ENCODE measurements at places on chromosomes 5 and 9. TPM values are rescaled to one million over a fixed set of nuclear protein-coding genes. Genes with fewer than 3 reads are reported as not detected.
A peak's percentile ranks its signal among the peaks of the same experiment; 100 is the strongest.

DNA sequence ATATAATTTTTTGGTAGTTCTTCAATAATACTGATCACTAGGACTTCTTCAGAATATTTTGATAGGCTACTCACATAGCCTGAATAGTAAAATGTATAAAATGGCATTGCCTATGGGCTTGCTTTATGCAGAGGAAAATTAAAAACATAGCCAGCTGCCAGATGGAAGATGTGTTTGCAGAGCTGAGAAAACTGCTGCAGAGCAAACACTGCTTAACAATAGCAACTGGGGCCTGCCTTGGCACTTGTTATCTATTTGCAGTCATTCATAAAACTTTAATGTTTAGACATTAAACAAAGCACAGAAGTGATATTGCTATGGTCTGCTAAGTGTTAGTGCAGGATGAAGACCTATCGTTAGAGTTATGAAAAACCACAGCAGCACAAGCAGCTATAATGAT is 151.5 kb upstream of the SMC2 start:
- DNase-seq, result no peak

- DNase-seq, result no peak
Observed at GRCh38 chr5:102911973-102912372, 156.9 kb downstream of the PAM start.

DNA sequence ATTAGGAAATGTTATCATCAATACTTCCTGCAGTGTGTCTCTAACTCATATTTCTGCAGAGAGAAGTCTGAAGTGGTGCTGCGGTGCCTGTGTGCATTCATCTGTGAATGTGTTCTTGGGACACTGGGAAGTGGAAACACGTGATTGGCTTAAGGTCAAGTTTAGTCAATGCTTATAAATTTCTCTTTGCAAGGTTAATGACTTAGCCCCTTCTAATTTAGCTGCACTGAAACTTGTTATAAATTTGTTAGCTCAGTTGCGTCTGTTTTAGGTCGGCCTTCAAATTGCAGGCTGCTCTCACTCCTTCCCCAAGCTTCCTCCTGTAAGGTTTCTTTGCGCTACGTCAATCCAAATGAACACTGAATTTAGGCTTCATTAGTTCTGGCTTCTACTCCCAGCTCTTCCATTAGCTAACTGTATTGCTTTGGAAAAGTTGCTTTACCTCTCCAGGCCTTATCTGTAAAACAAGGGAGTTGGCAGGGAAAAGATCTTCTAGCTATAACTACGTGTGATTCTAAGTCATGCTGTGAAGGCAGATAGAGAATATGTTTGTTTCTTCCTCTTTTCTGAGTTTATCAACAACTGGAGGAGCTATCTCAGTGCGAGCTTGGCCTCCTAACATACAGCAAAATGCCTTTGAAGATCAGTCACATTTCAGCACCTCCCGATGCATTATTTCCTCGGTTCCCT is 341.8 kb downstream of the NFIB start:
- DNase-seq, result no peak

DNA sequence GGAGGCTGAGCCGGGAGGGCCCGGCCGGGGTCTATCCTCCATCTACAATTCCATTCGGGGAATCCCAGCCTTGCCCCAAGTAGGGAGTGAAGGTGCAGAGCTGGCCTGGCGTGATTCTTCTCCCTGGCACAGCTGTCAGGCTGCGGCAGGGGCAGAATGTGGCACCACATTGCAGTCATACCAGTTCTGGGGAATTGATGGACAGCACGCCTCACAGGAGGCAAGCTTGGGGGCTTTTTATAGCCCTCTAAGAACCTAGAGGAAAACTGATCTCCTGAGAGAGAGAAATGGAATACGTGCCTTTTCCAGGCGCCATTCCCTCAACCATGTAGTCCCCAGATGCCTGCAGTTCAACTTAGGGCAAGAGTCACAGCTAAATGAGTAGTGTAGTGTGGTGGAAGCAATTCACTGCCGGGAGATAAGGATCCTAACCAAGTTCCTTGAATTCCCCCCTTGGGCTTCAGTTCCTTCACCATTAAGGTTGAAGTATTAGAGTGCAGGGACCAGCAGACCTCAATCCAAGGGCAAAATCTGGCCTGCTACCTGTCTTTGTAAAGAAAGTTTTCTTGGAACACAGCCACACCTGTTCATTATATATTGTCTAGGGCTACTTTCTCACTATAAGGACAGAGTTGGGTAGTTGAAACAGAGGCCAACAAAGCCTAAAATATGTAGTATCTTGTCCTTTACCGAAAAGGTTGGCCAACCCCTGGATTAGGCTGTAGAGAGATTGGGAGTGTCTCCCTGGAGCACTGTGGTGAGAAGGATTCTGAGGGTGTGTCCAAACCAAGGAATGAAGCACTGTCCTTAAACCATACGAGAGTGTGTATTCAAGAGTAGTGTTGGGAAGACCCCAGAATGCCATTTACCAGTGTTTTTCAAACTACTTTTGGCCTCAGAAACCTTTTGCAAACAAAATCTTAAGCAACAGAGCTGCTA is 10.6 kb downstream of the AFAP1L1 start:
- DNase-seq, result no peak

- no peak for DNase-seq
Observed at GRCh38 chr5:1728846-1729245, 70.8 kb downstream of the MRPL36 start.

DNA sequence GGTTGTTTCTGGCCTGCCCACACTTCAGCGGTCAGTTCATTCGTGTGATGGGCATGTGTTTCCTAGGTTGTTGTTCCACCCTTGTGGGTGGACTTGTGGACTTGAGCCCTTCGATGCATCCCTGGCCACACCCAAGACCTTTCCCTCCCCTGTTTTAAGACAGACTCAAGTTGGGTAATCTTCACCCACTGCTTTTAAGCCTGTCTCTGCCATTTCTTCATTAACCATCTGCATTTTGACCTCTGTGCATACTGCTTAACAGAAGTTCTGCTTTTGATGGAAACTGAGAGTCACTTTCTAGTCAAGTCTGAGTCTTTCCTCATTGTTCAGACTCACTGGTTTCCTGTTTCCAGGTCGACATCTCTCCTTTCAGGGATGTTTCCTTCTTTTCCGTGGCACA is 233.7 kb downstream of the ARHGEF28 start:
- no peak for DNase-seq

DNA sequence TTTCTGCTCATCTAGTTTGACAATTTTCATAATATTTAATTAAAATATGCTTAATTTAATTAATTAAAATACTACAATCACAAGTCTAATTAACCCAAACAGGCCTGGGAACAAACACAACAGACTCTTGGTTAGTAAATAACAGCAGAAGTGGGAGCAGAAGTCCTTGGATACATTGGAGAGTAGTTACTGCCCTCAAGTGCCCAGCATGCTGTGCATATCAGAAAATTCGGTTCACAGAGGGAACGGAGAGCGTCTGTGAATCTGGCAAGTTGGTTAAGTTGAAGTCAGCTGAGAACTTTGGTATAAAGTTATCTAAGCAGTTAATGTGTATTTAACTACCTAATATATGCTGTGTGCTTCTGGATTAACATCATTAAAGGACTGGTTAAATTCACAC is 87.0 kb upstream of the ATG10 start:
- no peak for DNase-seq

GRCh38 chr9:20139763-20140290 is 351.0 kb upstream of the SLC24A2 start:
- no peak for DNase-seq

GRCh38 chr9:103789686-103790085 is 304.4 kb upstream of the SMC2 start:
- peak; percentile 7 for DNase-seq

- no peak for DNase-seq
Observed at GRCh38 chr5:159319363-159319762, 10.9 kb downstream of the IL12B start.

GRCh38 chr9:11135851-11136250 is 523.0 kb upstream of the PTPRD start:
- DNase-seq, result no peak

- DNase-seq, result no peak
Observed at GRCh38 chr5:65229841-65230240, 251.9 kb downstream of the ADAMTS6 start.

DNA sequence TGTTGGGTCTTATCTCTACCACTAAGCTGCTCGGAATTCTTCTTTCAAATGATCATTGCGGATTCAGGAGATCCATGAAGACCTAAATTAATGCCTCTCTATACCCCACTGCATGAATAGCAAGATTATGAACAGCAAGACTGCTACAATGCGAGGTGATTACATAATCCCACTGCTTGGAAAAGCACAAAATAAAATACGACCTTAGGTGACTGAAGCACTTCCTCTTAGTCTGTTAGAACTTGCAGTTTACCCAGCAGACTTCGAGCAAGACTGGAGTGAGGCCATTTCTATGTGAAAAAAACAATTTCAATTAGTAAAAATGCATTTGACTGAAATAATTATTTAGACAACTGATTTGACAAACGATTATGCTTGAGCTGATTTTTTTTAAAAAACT is 59.8 kb downstream of the SH3RF2 start:
- no peak for DNase-seq

DNA sequence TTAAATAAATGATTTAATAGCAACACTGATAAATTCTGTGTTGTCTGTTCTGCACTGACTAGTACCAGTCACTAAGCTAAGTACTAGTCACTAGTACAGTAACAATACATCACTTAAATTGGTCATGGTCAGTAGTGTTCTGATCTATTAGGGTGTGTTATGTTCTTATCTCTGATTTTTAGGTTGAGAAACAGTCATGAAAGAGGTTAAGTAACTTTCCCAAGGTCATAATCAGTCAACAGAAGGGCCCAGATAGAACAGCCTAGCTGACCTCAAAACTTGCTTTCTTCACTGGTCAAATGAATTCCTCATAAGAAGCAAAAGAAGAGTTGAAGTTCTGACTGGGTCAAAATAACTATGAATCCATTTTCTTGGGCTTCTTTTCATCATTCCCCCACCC is 1492.7 kb downstream of the MAT2B start:
- DNase-seq, result no peak

DNA sequence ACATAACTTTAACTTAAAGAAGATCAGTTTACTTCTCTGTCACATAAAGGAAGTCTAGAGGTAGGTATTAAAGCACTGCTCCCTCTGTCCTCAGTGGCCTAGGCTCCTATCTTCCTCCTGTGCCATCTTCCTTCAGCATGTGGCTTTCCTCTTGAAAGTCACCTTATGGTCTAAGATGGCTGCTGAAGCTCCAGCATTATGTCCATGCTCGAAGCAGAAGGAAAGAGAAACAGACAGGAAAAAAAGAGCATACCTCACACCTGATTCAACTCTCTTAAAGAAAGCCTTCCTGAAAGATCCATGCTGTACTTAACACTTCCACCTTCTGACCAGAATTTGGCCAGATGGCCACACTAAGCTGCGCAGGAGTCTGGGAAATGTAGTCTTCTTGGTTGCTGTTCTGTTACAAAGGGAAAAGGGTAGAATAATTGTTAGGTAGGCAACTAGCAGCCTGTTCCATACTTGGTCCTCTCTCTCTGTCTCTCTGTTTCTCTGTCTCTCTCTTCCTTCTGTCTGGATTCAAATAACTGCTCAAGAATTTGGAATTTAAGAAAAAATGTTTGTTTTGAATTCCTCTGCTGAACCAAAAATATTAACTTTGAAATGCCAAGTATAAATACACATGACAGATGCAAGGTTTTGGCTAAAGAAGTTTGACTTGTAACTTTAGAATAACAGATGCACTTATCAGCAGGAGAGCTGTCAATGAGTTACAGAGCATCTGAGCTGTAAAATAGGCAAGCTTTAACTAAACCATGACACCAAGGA is 16.0 kb downstream of the TMEM174 start:
- peak; percentile 7 for DNase-seq

- DNase-seq, result no peak
Observed at GRCh38 chr5:126994485-126994884, 35.9 kb downstream of the MARCHF3 start.

GRCh38 chr9:35911690-35912089 is 2.4 kb downstream of the SPAAR start:
- no peak for DNase-seq

GRCh38 chr9:110298043-110298605 is 39.5 kb downstream of the TXNDC8 start:
- DNase-seq, result peak; percentile 74

- no peak for DNase-seq
Observed at GRCh38 chr9:98142925-98143481, 24.0 kb upstream of the TRIM14 start.

DNA sequence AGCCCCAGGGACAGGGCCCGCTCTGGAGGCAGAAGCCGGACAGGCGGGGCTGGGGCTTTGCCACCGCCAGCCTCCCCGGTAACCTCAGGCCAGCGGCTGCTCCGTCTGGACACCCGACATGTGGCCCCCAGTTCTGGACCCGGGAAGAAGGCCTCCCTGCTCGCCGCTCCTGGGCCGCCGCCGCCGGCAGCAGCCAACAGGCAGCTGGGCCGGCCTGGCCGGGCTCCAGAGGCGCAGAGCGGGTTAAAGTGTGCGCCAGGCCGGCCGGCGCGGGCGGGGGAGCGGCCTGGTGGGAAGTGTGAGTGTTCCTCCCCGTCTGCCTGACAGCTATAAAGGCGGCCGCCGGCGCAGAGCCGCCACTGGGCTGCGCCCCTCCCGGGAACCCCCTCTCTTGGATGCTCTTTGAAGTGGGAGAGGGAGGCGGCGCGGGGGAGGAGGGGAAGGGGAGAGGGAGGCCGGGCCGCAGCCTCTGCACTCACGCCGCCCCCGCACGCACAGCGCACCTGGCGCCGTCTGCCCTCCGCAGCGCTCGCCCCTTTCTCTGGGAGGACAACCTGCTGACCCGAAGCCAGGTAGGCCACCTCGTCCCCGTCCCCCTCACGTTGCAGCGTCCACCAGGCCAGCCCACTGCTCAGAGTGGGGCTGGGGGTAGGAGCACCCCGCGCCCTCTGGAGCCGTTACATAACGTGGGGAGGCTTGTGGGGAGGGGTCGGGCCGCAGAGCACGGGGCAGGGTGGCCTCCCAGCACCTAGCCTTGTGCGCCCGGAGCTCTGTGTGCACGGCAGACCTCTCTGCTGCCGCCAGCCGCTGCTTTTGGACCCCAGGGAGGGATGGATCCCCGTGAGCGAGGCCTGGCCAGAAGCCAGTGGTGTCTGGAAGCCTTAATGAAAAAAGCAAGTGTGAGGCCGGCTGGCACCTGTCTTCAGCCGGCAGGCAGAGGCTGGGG is at the start of gene ADAMTSL2:
TSS of gene ADAMTSL2 (plus strand) at position 359 of the 946 bp plus-strand sequence. CDS start 2,009 bp downstream, outside the sequence.
- peak; percentile 37 for DNase-seq

PCBD2 gene
- total RNA-seq, result 20.8 TPM

LVRN gene
- total RNA-seq, result 0.42 TPM

CA9 gene
- total RNA-seq, result not detected

PCDHA13 gene
- not detected for total RNA-seq

RNF145 gene
- total RNA-seq, result 28.3 TPM

LHX2 gene
- 2.6 TPM for total RNA-seq

RAB24 gene
- total RNA-seq, result 31.7 TPM

PRDM9 gene
- total RNA-seq, result not detected

SLC34A3 gene
- 0.19 TPM for total RNA-seq

RANBP3L gene
- total RNA-seq, result not detected

TRPM6 gene
- total RNA-seq, result 4.7 TPM

GDF9 gene
- 0.59 TPM for total RNA-seq

TERT gene
- 5.1 TPM for total RNA-seq

Data from Caco-2 (cell line).